ENCODE measurements at places on chromosomes 12 and 14.

DNA sequence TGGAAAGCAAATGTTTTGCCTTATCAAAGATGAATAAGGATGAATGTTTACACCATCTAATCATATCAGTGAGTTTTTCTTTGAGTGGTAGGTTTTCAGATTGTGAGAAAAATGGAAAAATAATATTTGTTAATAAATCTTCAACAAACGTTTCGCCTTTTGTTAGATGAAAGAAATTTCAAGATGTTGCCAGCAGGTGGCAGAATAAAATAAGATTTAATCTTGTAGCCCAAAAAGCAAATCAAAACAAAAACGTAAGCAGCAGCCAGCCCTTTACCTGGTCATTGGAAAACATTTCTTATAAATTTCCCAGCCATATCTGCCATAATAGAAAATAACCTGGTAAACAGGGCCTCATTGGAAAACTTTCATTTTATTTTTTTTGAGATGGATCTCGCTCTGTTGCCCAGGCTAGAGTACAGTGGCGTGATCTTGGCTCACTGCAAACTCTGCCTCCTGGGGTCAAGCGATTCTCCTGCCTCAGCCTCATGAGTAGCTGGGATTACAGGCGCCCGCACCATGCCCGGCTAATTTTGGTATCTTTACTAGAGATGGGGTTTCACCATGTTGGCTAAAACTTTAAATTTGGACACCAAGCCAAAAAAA lies 15.4 kb upstream of the TMEM120B start:
- H3K27ac ChIP-seq, result no peak overlapping the region
- no peak overlapping the region for H3K4me3 ChIP-seq
- no peaks in the 10 kb centered on the region for H3K36me3 ChIP-seq
- no peaks in the 10 kb centered on the region for H3K4me1 ChIP-seq

- no peak for DNase-seq
- H3K27ac ChIP-seq, result no peak overlapping the region
- peaks cover 7% of the 10 kb centered on the region for H3K4me1 ChIP-seq
These were observed 33.7 kb downstream of the GALNT4 start for GRCh38 chr12:89490922-89491321.

DNA sequence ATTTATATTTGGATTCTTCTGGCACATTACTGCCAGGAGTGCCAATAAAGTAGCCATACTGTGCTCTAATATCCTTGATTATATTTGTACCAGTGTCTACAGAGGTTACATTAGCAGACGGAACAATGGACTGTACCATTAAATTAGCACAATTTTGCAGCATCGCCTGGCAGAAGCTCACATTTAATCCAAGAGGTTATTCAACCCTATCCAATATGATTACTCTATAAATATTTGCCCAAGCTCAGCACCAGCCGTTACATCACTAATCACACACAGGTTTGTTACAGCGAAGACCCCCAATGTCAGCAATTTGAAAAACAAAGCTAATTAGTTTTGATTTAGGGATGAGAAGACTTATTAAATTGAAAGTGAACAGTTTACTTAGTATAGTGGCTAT lies 16.9 kb upstream of the MGST1 start:
- H3K27ac ChIP-seq, result no peak overlapping the region
- H3K27me3 ChIP-seq, result no peaks in the 10 kb centered on the region
- no peaks in the 10 kb centered on the region for H3K4me1 ChIP-seq
- no peak for DNase-seq
- no peak overlapping the region for H3K4me3 ChIP-seq

- no peak for DNase-seq
- H3K36me3 ChIP-seq, result no peaks in the 10 kb centered on the region
- H3K4me3 ChIP-seq, result no peak overlapping the region
- H3K27ac ChIP-seq, result no peak overlapping the region
These were observed 206.7 kb downstream of the KIF21A start for GRCh38 chr12:39235990-39236767.

GRCh38 chr12:46744283-46744682 lies 81.5 kb downstream of the SLC38A4 start:
- H3K4me1 ChIP-seq, result no peaks in the 10 kb centered on the region
- no peak overlapping the region for H3K4me3 ChIP-seq
- DNase-seq, result no peak
- H3K27me3 ChIP-seq, result no peaks in the 10 kb centered on the region
- H3K36me3 ChIP-seq, result no peaks in the 10 kb centered on the region
- H3K27ac ChIP-seq, result no peak overlapping the region

- no peak overlapping the region for H3K4me3 ChIP-seq
- H3K27ac ChIP-seq, result no peak overlapping the region
- H3K36me3 ChIP-seq, result no peaks in the 10 kb centered on the region
- H3K4me1 ChIP-seq, result no peaks in the 10 kb centered on the region
These were observed 714.9 kb upstream of the MDGA2 start for GRCh38 chr14:48390346-48390745.

DNA sequence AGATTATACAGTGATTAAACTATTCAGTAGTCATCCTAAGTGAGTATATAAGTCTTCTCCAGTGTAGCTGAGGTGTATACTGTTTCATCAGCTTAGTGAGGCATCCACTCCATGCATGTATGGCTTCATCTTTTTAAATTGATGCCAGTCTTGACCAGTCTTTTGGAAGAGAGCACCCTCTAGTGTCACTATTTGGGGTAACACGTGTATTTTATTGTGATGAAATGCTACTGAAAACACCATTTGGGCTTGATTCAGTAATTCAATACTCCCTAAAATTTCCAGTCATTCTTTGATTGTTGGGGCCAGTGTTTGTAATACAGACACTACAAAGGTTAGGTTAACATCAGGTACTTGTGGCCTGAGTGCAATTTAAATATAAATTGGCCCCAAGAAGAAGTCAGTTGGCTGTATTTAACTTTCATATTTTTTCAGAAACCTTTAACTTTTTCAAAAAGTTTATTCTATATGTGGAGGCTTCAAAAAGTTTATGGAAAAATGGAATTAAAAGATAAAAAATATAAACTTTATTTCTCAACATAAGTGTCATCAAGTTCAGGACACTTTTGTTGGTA lies 35.3 kb downstream of the MIPOL1 start:
- H3K4me3 ChIP-seq, result no peak overlapping the region
- no peaks in the 10 kb centered on the region for H3K27me3 ChIP-seq
- peak; percentile 84 for DNase-seq

GRCh38 chr14:23160924-23161522 lies 22.4 kb downstream of the SLC7A8 start:
- peaks cover 4% of the 10 kb centered on the region for H3K4me1 ChIP-seq
- no peak overlapping the region for H3K27ac ChIP-seq
- H3K4me3 ChIP-seq, result no peak overlapping the region

- no peaks in the 10 kb centered on the region for H3K27me3 ChIP-seq
- DNase-seq, result no peak
- no peak overlapping the region for H3K27ac ChIP-seq
- H3K4me1 ChIP-seq, result no peaks in the 10 kb centered on the region
These were observed 455.4 kb upstream of the DCN start for GRCh38 chr12:91637789-91638624.

GRCh38 chr12:47867495-47867941 lies 37.3 kb downstream of the VDR start:
- H3K4me3 ChIP-seq, result no peak overlapping the region
- no peaks in the 10 kb centered on the region for H3K36me3 ChIP-seq
- H3K4me1 ChIP-seq, result no peaks in the 10 kb centered on the region
- no peaks in the 10 kb centered on the region for H3K27me3 ChIP-seq
- DNase-seq, result no peak
- H3K27ac ChIP-seq, result no peak overlapping the region

DNA sequence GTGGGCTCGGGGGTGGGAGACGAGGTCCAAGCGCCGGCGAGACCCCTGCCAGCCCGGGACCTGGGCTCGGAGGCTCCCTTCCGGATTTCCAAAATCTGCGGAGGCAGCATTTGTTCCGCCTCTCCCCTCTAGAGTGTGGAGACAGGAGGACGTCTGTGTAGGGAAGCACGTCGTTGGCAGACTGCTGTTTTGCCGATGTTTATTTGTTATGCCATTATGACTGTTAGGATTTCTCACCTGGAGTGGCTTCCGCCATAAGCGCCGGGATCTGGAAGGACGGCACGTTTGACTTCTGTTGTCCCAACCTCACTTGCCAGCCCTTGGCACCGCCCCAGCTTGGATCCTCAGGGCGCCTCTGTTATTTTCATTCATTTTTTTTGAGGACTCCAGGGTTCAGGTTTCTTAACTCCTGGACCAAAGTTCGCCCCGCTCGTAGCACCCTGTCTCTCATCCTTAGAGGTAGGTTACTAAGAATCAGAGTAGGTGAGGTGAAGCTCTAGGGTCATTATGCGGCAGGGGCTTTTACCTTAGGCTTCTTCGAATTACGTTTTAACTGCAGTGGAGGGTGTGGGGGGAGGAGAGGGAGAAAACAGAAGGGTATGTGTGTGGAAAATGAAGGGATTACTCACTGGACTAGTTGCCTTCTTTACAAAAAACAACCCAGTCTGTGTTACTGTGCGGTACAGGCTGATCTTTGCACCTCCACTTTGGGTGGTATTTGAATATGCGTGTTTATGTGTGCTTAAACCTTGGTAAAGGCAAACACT lies 547 bp upstream of the PYGL start:
- H3K27ac ChIP-seq, result no peak overlapping the region
- no peaks in the 10 kb centered on the region for H3K4me1 ChIP-seq
- DNase-seq, result no peak
- no peak overlapping the region for H3K4me3 ChIP-seq
- no peaks in the 10 kb centered on the region for H3K36me3 ChIP-seq

GRCh38 chr14:51676549-51676948 lies 24.8 kb downstream of the FRMD6 start:
- H3K4me1 ChIP-seq, result no peaks in the 10 kb centered on the region
- no peak overlapping the region for H3K27ac ChIP-seq
- no peaks in the 10 kb centered on the region for H3K27me3 ChIP-seq
- no peak for DNase-seq

DNA sequence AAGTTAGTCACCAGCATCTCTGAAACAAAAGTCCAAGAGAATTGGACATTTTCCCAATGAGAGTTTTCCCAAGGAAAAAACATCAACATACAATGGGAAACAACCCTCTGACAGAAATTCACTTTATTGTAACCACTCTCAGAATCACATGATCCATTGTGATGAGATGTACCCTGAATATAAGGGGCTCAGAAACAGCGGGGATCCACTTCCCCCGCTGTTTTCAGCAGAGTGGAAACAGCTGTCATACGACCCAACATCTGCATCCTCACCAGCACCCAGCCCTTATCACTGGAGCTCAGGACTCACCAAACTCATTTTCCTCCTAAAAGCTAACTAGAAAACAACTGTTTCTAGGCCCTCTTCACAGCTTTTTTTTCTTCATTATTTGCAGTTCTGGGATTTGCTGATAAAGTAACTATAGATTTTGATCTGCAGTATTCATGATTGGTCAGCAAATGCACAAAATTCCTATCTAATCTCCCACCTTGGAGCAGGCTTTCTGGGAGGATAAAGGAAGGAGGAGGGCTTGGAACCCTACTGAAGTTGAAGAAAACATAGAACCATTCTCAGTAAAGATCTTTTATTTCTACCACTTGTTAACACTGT lies 31.3 kb downstream of the CORO1C start:
- no peak overlapping the region for H3K27ac ChIP-seq
- DNase-seq, result no peak
- no peaks in the 10 kb centered on the region for H3K36me3 ChIP-seq
- no peaks in the 10 kb centered on the region for H3K4me1 ChIP-seq
- no peaks in the 10 kb centered on the region for H3K27me3 ChIP-seq

DNA sequence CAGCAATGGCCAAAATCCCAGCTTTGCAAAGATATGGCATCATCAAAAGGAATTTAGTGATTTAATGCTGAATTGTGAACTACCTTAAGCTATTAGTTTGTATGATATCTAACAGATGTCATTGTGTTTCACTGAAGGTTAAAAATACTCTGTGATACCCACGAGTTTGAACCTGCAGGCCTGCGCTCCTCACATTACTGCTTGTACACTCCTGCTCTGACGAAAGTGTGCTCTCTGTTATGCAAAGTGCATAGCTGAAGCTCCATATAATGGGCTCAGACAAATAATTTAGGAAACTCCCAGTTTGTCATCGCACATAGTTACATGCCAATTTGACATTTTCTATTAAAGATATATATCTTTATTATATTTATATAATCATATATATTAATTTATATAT lies 52.2 kb downstream of the SPPL3 start:
- H3K27me3 ChIP-seq, result no peaks in the 10 kb centered on the region
- H3K4me3 ChIP-seq, result peak overlapping the region; percentile 47
- DNase-seq, result no peak
- no peaks in the 10 kb centered on the region for H3K36me3 ChIP-seq
- H3K27ac ChIP-seq, result peak overlapping the region; percentile 97

GRCh38 chr12:53219292-53219955 lies 12.4 kb upstream of the ITGB7 start:
- 0 out of 2 replicates have a peak, but pooled peaks cover 3% of the 10 kb centered on the region for H3K27me3 ChIP-seq
- H3K27ac ChIP-seq, result no peak overlapping the region
- H3K4me3 ChIP-seq, result peak overlapping the region; percentile 67

DNA sequence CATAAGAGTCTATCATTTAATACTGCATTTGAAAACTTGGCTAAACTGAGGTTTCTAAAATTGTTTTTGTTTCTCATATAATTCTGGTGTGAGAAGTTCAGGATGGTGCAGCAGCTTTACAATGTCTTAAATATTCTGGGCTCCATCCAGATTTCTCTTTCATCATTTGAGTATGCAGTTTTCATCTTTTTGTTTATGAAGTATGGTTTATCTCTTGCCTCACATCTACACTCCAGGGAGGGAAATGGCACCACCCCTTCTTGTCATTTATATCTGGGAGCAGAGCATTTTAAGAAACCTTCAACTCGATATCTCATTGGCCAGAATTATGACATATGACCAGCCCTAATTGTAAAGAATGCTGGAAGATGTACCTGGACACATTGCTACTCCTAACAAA lies 24.3 kb downstream of the GEMIN2 start:
- no peaks in the 10 kb centered on the region for H3K4me1 ChIP-seq
- DNase-seq, result no peak
- H3K27me3 ChIP-seq, result no peaks in the 10 kb centered on the region
- no peak overlapping the region for H3K27ac ChIP-seq
- peaks cover 41% of the 10 kb centered on the region for H3K36me3 ChIP-seq

DNA sequence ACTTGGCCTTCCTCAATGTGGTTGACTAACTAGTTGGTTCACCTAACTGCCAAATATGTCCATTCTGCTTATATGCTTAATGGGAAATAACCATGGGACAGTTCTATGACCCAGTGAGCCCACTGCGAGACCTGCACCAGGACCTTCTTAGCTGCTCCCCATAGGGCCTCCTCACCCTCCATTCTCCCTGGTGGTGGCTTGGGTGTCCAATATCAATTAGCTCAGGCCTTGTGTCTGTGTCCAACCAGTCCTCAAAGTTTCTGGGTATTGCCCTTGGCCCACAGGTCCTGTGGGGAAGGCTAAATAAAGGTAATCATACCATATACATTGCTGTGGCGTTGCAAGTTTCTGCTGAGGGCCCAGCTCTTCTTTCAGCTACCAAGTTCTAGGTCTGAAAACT lies 228.2 kb downstream of the PCNX1 start:
- no peaks in the 10 kb centered on the region for H3K27me3 ChIP-seq
- no peaks in the 10 kb centered on the region for H3K36me3 ChIP-seq
- DNase-seq, result no peak
- no peak overlapping the region for H3K27ac ChIP-seq
- no peak overlapping the region for H3K4me3 ChIP-seq
- H3K4me1 ChIP-seq, result 0 out of 2 replicates have a peak, but pooled peaks cover 3% of the 10 kb centered on the region

GRCh38 chr12:122087431-122088178 lies 9.0 kb downstream of the MLXIP start:
- H3K27ac ChIP-seq, result no peak overlapping the region
- DNase-seq, result no peak
- no peaks in the 10 kb centered on the region for H3K27me3 ChIP-seq
- peaks cover 31% of the 10 kb centered on the region for H3K4me1 ChIP-seq
